NCI-H1092 treated with DMSO at 0.1 percent for 48 hours (cell line): ENCODE measurements at places on chromosomes 11 and 22.

- DNase-seq: no peak
These were observed 55.7 kb upstream of the SHANK2 start for GRCh38 chr11:71307811-71308645.

- no peak for DNase-seq
These were observed 136.7 kb downstream of the SPATA19 start for GRCh38 chr11:133708547-133709051.

DNA sequence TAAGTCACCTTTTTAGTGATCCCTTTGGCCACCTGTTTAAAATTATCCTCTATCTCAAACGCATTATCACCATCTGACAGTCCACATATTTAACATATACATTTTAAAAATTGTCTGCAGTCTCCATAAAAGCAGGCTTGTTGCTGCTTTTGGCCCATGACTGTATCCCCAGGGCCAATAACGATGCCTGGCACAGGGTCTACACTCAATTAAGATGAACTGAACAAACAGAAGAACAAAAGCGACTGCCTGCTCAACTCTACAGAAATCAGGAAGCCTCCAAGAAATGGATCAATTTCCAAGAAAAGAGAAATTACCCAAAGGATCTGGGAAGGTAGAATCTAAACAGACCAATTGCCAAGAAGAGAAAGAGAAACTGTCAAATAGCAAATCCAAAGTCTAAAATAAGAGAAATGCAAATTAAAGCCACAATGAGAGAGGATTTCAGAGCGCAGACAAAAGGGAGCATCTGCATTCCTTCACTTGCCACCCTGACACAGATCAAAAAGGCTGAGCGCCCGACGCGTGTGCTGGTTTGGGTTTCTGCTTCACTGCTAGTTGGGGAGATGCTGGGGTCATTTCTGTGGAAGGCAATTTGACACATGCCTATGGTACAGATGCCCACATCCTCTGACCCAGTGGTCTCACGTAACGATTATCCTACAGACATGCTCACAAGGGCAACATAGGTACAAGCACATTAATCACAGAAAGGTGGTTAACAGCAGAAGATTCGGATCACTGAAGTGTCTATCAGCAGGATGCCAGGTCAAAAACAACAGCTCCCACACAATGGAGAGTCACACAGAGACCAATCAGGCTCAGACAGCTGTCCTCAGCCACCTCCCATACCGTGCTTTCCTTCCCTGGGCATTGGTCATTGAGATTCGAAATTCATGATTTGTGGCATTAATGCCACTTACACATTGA is 55.9 kb downstream of the SHISAL1 start:
- no peak for DNase-seq

- no peak for DNase-seq
These were observed 499.8 kb upstream of the CCDC90B start for GRCh38 chr11:83785942-83786341.

GRCh38 chr11:69386594-69387408 is 92.8 kb downstream of the MYEOV start:
- DNase-seq: no peak

GRCh38 chr11:9943386-9944110 is 279.7 kb downstream of the SWAP70 start:
- DNase-seq: no peak

DNA sequence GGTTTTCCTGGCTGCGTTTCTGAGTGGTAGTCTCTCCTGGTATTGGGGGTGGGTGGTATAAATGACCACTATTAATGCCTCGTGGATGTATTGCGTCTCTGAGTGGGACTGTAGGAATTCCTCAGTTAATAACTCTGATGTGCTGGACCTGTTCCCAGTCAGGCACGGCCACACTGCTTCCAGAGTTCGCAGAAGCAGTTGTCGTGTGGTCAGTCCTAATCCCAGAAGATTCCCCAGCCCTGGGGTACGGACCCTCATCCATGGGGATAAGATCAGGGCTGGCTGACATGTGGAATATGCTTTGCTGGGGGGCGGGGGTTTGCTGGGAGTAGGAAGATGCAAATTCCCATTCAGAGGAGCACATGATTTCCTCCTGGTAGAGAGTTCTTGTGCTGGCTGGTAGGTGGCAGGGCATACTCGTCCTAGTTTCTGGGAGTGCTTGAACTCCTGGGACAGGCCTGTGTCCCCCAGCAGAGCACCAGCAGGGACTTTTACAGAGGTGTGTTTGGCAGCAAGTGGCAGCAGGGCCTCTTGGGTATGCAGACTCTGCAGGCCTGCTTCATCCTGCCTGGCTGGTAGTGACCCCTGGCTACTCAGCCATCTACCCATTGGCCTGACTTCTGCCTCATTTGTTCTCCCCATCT is 157.4 kb downstream of the NAV2 start:
- no peak for DNase-seq

- DNase-seq: no peak
These were observed 147.4 kb upstream of the ZC3H12C start for GRCh38 chr11:109945626-109946321.

DNA sequence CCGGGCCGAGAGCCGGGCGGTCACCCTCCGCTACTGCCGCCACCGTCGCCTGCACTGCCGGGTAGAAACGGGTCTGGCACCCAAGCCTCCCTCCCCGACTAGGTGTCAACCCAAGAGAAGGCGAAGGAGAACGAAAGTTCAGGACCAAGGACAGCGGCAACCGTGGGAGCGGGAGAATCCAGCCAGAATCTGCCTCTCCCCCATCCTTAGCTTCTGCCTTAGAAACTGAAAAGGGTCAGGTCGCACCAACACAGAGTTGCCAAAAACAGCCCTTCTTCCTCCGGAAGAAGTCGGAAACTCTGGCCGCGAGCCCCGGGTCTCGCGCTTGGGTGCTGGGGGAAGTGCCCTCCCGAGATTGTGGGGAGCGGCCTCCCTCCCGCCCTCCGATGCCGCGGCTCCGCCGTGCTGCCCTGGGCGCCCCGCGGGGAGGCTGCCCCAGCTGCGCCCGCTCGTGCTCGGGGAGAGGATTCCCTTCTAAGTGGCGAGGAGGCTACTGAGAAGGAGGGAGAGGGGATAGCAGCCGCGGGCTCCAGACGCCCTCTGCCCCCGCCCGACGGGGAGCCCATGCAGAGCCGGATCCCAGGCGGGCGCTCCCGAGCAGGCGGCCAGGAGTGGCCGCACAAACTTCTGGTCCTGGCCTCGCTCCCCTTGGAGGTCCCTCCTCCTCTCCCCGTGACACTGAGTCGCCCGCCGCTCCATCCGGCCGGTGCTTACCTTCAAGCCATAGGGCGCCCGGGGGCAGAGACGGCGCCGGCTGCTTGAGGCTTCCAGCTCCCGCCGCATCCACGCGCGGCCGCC is 637 bp downstream of the DRD2 start:
- DNase-seq: peak; percentile 54

DNA sequence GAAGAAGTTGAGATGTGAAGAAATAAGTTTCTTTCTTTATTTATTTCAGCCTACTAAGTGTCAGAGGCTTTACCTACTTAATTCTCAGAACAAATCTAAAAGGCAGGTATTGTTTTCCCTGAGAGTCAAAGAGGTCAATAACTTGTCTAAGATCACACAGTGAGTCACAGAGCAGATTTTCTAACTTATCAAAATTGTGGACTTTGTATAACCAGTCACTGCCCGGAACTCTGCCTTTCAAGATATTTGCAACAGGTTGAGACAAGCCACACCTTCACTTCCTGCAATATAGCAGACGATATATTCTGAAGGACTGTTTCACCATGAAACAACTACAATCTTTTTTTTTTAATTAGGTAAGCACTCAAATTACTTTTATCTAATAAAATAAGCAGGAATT is 10.5 kb upstream of the MMP3 start:
- DNase-seq: no peak

DNA sequence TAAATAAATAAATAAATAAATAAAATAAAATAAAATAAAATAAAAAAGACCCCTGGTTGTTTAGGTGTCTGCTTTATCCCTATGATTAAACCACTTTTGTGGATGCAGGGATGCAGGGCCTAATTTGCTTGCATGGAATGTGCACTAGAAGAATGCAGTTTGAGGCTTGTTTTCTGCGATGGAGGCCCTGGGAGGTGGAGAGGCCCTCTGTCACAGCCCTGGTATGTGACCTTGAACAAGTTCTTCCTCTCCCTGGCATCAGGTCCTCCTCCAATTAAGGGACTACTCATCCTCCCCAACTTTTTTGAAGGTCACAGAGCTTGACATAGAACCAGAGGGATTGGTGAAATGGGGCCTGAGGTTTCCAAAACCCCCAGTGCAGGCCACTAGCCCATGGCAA is 22.7 kb downstream of the KCNJ4 start:
- DNase-seq: no peak

DNA sequence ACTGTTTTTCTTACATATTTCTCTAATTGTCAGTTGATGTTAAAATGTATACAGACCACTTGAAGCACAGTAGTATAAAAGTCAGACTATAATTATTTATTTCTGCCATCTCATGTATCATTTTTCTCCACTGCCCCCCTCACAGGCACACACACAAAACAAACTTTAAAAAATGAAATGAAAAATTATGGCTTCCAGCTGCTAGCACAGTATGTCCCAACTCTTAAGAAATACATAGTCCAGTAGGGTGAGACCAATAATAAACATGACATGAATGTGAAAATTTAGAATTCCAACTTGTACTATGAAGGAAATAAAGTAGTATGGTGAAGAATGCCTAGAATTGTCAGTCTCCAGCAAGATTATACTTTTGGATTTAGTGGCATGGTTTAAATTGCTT is 1247.9 kb downstream of the JRKL start:
- DNase-seq: no peak

DNA sequence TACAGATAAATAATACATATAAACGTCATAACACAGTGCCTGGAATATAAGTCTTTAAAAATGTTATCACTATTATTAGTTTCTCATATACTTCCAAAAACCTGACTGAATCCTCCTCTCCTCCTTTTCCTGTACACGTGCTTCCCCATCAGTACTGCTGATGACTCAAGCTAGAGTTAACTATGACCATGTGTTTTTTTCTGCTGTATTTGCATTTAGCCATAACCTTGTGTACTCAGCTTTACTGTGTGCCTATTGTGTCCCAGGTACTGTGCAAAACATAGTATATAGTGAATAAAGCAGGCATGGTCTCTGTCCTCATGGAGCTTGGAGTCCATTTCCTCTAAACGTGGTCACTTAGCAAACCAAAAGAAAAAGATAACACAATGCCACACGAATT is 56.5 kb upstream of the ARHGAP32 start:
- no peak for DNase-seq

- DNase-seq: no peak
These were observed 424.2 kb downstream of the LARGE1 start for GRCh38 chr22:33496112-33496511.

DNA sequence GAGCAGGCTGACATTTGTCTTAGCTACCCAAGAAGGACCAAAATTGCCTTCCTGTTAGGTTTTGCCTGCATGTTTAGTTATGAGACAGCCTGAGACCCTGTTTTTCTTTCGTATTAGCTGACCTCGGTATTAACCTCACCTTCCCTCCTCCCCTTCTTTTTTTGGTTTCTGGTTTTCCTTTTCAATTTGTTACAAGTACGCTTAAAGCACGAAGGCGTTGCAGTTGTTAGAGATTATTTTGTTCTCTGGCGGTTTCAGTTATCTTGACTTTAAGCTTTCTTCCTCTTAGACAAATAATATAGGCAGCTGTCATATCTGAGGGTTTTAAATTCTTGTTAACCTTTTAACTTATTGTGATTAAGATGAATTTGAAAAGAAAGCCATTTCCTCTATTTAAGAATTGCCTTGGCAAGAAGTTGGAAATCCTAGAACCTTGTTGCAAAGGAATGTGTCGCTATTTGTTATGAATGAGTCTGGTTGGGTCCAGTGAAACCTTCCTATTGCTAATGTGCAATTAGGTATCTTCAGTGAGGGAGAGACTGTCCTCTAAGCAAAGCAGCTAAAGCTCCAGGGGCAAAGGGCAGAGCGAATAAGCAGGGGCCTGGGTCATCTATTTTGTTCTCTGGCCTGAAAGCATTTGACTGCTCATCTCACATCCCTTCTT is 45.7 kb downstream of the PACS1 start:
- DNase-seq: no peak

DNA sequence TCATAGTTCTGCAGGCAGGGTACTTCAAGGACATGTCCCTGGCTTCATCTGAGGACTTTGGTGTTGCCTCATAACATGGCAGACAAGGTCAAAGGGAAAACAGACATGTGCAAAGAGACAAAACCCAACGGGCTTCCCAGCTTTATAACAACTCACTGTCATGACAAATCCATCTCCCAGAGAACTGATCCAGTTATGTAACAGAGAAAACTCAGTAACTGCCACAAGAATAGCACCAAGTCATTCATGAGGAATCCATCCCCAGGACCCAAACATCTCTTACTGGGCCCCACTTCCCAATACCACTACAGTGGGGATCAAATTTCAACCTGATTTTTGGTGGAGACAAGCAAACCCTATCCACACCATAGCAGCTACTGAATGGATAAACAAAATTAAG is 13.0 kb downstream of the OR52N4 start:
- DNase-seq: no peak

DNA sequence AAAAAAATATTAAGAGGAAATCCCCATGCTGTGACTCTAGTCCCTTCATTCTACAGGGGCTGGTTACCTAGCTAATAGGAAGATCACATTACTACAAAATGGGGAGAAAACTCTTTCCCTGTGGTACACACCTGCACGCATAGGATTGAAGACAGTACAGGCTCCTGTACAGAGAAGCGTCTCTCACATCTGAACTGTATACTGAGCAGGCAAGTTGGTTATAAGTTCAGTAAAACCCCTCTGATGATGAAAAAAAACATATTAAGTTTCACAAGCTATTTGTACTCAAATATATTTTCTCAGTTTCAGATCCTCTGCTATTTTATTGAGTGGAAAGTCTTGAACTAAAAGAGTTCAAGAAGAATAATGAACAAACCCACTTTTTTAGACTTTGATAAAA is 156.9 kb upstream of the HSD17B12 start:
- DNase-seq: no peak

- no peak for DNase-seq
These were observed 97.5 kb downstream of the TSPAN18 start for GRCh38 chr11:44824300-44824704.

GRCh38 chr11:118006153-118006534 is 19.9 kb downstream of the IL10RA start:
- no peak for DNase-seq

DNA sequence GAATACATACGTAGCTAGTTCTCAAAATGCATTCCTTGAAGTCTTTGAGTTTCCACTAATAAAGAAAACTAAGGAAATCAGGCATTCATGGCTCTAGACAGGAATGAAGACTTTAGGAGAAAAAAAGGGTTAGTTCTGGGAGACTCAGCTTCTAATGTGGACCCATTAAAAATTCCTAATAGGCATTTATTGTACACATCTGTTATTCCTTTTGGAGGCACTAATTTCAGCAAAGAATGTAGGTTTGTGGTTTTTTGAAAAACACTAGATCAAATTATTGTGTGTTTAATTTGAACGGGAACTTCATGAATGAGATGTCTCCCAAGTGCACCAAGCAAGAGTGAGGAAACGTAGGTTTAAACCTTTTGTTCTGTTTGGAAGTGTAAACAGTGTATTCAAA is 42.7 kb downstream of the PARVA start:
- no peak for DNase-seq

- no peak for DNase-seq
These were observed 9.7 kb downstream of the ADORA2A start for GRCh38 chr22:24437091-24437490.
